ENCODE measurements at places on chromosomes 3 and 15. TPM values are rescaled to one million over a fixed set of nuclear protein-coding genes. Genes with fewer than 3 reads are reported as not detected.

Gene C3orf85
- total RNA-seq: not detected

Gene TM4SF1
- 366 TPM for total RNA-seq

Gene FILIP1L
- 19.9 TPM for total RNA-seq

Gene GPR156
- total RNA-seq: 0.28 TPM

Gene CFAP91
- total RNA-seq: not detected
